ENCODE measurements at places on chromosomes 6 and 20.

DNA sequence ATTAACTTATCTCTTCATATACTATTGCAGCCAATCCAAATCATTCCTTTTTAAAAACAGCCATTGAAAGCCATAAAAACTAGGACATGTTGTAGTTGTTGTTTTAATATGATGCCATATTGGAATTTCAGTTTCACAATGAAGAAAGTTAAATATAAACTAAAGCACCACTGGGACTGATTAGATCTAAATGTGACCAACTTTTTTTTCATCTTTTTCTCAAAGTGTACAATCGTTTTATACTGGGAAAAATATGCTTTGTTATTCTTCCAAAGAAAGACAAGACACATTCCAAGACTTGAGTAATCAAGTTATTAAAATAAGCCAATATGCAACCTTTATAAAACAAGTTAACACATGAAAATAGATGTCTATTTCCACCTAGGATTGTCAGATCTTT, 68.5 kb downstream of the THEMIS start:
- DNase-seq, result no peak

- no peak for DNase-seq
Observed at GRCh38 chr20:42338294-42339201, 720.4 kb upstream of the CHD6 start.

DNA sequence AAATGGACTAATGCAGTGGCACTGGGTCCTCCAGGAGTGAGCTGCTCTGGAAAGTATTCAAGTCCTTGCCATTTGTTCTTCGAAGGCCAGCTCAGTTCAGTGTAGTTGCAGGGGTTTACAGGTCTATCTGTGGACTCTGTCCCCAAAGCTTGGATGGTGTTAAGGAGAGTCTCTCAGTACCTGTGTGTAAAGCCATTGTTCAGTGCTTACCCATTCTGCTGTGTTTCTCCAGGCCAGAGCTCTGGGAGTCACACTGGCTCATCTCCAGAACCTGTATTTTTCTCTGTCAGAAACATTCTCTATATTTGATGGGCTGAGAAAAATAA, 66.6 kb downstream of the DTD1 start:
- DNase-seq, result no peak

DNA sequence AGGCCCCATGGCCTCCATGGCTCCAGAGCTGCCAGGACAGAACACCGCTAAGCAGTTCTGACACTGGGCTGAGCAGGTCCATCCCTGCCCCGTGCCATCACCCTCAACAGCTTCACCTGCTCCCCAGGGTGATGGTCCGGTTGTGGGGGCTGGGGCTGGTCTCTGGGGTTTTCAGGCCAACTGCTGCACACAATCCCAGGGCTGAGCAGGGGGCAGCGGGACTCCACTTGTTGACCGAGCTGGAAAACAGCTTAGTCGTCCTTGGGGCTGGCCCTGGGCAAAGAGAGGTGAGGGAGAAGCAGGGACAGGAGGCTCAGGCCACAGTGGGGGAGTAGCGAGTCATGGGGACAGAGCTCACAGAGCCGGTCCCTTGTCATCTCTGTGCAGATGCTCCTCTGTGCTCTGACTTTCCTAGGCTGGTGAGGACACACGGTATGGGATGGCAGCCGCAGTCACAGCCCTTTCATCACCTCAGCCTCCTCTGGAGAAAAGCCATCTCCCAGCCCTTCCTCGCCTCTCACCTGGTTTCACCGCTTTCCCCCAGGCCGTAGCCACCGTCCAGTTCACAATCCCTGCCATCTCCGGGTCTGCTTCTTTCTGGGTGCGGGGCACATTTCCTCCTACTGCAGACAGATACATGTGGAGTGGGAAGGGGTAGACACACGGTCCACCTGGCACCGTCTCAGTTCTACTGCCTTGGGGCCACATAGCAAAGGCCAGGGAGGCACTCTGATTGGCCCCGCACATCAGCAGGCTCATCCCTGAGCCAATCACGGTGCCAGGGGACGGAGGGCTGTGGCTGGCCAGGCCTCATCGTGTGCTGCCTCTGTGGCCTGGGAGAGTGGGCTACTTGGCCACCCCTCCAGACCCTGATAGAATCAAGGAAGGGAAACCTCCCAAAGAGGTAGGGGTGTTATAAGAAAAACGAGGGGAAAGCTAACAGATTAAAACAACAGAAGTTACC, 19.1 kb downstream of the MDFI start:
- DNase-seq, result no peak

- no peak for DNase-seq
Observed at GRCh38 chr20:11076434-11077105, 402.8 kb upstream of the JAG1 start.

DNA sequence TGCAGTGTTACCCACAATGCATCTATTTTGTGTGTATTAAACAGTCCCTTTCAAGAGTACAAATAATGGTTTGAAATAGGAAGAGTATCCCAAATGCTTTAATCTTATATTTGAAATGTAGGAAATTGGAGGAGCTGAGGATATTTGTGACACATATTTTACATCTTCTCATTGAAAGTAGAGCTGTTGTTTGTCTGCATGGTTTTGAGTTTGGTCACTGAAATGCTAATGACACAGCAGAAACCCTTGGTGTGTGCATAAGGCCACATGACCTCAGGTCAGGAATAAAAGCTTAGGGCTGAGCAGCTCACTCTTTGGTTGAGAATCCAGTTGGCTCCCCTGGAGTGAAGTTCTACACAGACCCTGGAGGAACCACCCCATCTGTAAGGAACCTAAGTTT, 49.8 kb downstream of the TPD52L1 start:
- DNase-seq, result no peak

- peak; percentile 41 for DNase-seq
Observed at GRCh38 chr6:26197933-26198721, 110.9 kb downstream of the HFE start.

DNA sequence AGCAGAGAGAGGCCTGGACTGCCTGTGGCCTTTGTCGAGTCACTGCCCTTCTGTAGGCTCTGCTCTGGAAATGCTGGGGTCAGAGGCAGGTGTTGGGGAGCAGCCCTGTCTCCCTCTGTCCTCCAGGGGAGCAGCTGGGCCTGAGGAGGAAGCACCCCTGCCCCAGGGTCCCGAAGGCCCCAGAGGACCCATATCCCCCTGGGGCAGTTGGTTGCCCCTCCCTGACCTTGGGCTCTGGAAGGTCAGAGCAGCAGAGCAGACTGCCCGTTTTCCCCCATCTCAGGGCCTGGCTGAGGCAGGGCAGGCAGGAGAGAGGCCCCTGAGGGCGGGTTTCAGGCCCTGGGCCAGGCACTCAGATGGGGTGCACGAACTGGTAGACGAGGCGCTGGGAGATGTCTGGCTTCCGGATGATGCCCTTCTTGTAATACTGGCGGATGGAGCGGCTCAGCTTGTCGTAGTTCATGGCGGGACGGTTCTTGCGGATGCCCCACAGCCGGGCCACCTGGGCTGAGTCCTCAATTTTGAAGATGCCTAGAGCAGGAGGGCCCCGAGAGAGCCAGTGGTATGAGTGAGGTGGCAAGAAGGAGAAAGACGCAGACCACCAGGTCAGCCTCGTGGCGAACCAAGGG, 18.1 kb downstream of the SPDEF start:
- no peak for DNase-seq

DNA sequence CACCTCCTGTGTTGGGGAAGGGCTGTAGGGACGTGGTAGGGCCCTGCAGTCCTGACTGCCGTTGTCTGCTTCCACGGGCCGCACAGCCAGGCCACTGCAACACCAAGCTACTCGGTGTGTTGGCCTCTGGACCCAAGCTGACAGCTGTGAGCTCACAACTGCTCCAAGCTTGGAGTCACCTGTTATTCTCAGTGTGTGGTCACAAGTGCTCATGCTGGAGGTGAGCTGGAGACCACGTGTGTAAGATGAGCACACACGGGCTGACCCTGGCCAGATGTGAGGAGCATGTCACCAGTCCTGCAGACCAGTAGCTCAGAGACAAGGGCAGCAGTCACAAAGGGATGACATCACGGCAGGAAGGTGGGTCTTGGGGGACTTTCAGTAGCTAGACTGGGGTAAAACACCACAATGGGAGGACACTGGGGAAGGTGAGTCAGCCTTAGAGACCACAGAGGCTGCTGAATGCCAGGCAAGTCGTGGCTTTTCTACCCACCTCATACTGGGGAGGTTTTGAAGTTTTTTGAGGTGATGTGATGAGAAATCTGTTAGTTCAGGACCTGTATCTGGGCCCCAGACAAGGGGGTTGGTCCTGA, 87.3 kb downstream of the FAM120B start:
- DNase-seq, result no peak

- DNase-seq, result no peak
Observed at GRCh38 chr20:62710886-62711702, 2.5 kb downstream of the NTSR1 start.

DNA sequence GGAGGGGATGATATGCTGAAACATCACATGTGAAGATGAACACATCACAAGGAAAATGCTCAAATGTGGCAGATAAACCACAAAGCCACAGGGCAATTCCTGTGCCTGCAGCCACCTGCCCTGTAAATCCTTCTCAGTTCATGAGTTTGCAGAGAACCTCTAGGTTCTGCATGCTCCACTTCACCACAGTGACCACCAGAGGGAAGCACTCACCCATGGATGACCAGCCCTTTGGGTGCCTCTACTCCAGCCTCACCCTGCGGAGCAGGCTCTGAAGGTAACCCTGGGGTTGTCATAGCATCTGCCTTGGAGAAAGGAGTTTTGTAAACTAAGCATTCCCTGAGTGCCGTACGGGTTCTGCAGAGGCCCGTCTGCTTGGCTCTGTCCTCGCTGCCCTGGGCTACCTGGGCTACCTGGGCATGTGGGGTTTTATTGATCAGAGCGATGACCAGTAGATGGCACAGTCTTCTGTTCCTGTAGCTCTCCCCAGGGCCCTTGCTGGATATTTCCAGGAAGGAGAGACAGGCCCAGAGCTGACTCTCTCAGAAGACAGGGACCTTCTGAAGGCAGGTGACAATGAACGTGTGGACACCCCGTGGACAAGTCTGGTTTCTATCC, 31.7 kb upstream of the CST1 start:
- peak; percentile 38 for DNase-seq

DNA sequence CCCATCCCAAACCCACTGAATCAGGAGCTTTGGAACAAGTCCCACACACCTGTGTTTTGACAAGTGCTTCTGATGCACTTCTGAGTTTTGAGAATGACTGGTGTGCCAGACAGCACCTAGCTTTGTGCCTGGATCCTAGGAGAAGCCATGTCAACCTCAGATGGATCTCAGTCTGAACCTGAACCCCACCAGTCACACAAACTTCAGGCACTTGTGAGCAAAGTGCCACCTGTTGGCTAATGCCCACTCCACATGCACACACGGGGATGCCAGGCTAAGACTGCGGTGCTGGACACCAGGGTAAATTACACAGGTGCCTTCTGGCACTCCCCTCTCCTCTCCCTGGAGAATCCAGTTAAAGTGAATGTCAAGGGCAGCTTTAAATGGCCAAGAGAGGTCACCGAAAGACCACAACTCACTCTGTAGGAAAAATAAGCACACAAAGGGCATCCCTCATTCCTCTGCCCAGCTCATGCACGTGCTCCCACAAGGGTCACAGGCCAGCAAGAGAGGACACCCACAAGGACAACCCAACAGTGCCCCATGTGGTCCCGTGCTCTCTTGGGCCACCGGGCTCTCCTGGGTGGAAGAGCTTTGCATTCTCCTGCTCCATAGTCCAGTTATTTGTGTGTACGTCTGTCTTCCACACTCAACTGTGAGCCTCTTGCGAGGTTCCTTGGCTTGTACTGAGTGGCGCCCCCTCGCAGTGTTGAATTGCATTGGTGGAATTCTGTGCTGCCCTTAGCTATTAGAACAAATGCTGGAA, 45.6 kb downstream of the TAF8 start:
- no peak for DNase-seq

GRCh38 chr6:101883505-101883904, 490.0 kb downstream of the GRIK2 start:
- DNase-seq, result no peak

DNA sequence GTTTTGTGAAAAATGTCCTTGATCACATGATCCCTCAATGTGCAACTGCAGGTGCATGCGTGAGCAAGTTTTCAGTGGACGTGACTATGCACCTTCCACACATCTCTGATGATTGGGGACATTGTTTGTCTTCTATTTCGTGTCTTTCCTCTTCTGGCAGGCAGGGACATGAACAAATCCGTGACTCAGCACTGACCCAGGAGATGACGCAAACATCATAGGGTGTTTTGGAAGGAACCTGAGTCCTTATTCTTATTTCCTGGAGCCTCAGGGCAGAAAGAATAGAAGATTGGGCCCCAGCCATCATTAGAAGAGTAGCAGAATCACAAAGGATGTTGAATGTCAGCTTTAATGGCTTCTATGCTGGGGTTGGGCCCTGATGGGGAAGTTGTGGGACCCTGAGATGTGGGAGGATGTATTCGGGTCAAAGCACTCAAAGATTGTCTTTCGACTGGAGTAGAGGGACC, 11.9 kb upstream of the SIRPD start:
- DNase-seq, result peak; percentile 69

- DNase-seq, result no peak
Observed at GRCh38 chr6:87118054-87118453, 23.1 kb upstream of the CGA start.

DNA sequence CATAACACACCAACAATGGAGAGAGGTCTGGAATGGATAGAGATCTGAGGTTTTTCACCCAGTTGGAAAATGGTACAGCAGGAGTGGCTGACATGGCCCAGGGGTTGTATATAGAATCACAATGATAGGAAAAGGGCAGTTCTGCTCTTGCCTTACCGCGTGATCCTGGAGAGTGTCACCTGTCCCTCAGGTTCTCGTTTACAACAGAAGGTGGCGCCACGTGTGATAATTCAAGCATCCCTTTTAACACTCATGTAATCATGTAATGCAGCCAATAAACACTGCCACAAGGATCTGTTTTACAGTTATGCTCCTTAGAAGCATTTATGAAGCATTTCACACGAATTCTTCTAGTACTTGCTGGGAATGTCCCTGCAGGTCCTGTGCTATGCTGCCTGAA, 12.9 kb upstream of the WFDC2 start:
- peak; percentile 13 for DNase-seq

- no peak for DNase-seq
Observed at GRCh38 chr6:125192610-125192930, 39.0 kb downstream of the TPD52L1 start.

- DNase-seq, result no peak
Observed at GRCh38 chr20:6863798-6864201, 96.3 kb downstream of the BMP2 start.

DNA sequence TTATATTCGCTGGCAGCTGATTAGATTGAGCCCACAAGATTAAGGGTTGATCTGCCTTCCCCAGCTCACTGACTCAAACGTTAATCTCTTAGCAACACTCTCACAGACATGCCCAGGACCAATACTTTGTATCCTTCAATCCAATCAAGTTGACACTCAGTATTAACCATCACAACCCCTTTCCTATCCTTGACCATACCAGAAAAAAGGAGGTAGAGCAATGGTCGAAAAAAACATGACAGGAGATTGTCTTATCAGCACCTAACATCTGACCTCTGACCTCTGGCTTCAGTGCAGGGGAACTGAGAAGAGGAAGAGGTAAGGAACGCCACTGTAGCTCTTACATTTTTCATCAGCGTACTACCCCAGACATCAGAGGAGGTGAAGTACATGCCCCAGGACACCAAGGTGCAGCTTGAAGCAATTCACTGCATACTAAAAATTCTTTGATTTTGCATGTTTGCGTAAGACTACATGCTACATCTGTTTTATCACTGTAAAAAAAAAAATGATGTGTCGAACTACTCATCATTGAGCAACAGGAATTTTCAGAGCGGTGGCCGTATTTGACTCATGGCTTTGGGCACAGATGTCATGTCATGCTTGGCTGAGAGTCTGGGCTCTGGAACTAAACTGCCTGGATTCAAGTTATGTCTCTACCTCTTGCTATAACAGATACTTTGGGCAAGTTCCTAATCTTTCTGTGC, 188.0 kb upstream of the TAB2 start:
- peak; percentile 90 for DNase-seq

- no peak for DNase-seq
Observed at GRCh38 chr20:40462566-40462965, 226.5 kb downstream of the MAFB start.

All from fibroblast of mammary gland (primary cell).